ENCODE measurements at places on chromosomes 16 and 17. TPM values are rescaled to one million over a fixed set of nuclear protein-coding genes. Genes with fewer than 3 reads are reported as not detected.
A peak's percentile ranks its signal among the peaks of the same experiment; 100 is the strongest.

DNA sequence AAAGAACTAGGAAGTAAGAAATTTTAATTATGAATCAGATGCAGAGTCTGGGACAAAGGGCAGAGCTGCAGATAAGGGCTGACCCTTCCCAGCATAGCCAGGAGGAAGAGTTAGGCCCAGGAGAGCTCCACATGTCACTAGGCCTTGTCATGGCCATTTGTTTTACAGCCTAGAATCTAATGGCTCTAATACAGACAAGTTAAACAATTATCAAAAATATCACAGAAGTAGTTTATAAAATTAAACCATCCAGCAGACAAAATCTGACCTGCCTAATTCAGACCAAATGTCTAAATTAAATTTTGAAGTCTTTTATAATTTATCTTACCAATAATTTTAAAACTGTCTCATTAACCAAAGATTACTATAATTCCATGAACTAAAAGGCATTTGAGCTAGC is 1369.5 kb downstream of the CDH11 start:
- DNase-seq: no peak

- DNase-seq: no peak
Observed at GRCh38 chr17:74805591-74805991, 29.4 kb upstream of the NAT9 start.

DNA sequence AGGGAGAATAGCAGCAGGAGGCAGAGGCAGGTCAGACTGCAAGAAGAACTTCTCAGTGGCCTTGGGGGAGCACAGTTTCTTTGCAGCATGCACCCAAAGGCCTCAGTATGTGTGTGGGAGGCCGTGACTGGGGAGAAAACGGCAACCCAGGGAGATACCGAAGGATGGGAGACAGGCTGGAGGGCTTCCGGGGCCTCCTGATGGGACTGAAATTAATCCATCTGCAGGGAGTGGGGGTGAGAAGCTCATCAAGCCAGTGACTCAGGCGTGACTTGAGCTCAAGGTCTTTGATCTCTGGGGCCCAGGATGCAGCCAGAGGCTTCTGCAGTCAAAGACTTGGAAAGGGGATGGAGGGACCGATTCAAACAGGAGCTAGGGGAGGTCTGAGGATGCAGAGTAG is 5.1 kb upstream of the C17orf113 start:
- no peak for DNase-seq

GRCh38 chr16:77043076-77043475 is 147.9 kb upstream of the MON1B start:
- peak; percentile 30 for DNase-seq

Gene MMP28
- 1.6 TPM for total RNA-seq

DNA sequence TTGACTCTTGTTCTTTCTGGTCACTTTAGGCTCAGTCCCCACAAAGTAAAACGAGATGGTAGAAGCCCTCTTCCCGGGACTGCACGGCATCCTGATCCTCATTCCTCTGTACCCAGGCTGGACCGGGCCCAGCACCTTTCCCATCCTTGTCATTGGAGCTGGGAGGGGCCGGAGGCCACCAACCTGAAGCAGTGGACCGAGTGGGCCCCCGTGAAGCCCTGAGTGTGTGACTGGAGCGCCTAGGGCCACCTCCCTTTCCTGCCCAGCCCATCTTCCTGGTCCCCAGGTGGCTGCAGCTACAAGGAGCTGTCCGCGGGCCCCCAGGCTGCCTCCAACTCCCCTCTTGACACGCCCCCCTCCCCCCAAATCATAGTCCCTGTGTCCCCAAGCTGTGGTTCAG is 17.1 kb upstream of the CD300A start:
- no peak for DNase-seq

DNA sequence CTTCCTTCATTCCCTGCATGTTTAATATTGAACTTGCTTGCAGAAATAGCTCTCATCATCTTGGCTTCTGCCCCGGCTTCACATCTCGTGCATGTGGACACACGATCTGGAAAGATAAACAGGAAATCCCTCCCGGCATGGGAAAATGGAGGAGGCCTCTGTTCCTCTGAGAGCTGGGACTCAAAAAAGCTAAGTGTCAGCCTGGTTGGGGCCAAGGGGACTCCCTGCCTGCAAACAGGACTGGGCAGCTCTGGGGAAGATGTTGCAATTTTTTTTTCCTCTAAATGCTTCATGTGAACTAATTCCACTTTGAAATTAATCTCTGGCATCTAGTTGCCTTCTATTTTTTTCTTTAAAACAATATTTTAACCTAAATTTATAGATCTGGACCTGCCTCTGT is 24.8 kb downstream of the ITPRIPL2 start:
- no peak for DNase-seq

DNA sequence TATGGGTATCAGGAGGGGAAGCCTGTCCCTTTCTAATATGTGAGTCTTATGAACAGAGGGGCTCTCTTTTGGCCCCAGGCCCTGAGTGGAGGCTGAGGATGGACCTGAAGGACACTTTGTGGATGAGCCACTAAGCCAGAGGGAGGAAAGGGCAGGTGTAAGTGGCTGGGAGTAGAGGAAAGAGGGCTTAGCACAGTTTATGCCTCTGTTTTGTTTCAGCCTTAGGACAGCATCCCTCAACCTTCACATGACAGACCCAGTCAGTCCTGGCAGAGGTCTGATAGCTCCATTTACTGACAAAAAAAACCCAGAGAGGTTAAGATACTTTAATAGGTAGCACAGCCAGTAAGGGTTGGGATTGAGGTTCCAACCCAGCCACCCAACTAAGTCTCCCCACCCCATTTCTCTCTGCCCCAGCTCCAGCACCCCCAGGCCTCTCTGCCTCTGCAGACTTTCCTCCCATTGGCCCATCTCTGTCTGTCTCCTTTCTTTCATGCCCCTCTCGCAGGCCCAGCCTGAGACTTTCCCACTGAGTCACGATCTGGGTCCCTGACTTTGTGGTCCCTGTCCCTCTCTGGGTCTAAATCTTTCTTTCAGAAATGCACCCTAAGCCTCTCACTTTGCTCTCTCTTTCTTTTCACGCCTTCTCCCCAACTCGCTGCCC is 4.7 kb upstream of the TBX21 start:
- DNase-seq: no peak

Gene PDE6G
- total RNA-seq: 0.85 TPM

Gene TBC1D3H
- not detected for total RNA-seq

- peak; percentile 8 for DNase-seq
Observed at GRCh38 chr17:63950940-63951907, 19.1 kb upstream of the CD79B start.

Gene SLC5A11
- total RNA-seq: 0.13 TPM

DNA sequence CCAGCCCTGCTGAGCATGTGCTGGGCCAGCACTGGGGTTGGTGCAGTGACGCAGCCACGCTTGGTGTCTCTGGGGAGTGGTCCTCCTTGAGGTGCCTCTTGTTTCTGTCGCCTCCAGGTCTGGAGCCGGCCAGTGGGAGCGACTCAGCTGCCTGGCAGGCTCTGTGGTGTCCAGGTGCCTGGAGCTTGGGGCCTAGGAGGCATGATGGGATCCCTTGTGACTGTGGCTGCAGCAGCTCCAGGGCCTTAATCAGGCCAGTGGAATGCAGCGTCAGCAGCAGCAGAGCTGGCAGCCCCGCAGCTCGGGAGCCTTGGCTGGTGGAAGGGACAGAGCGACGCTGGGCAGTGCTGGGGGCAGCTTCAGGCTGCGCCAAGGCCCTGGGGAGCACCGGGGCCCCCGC is 74.7 kb upstream of the CIBAR2 start:
- no peak for DNase-seq

GRCh38 chr16:85720302-85720637 is 30.6 kb downstream of the C16orf74 start:
- DNase-seq: no peak

- DNase-seq: no peak
Observed at GRCh38 chr17:9044772-9045463, 23.6 kb downstream of the NTN1 start.

DNA sequence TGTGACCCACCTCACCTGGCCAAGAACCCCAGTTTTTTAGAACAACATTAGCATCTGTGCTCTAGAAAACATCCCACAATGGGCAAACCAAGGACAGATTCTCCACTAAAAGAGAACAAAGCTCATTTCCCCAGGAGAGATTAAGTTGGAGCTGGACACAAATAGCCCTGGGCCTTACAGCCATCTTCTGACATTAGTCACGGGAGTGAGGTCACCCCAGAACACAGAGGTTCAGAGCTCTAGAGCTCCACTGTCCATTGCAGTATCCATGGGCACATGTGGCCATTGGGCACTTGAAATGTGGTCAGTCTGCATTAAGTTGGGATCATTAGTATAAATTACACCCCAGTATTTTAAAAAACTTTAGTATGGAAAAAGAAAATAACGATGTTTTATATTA is 47.6 kb upstream of the RBBP6 start:
- DNase-seq: no peak

Gene SLC35G6
- total RNA-seq: not detected

Measured in Panc1 (cell line).